Activated CD4-positive, alpha-beta T cell treated with anti-CD3 and anti-CD28 coated beads for 4 hours (primary cell): ENCODE measurements at places on chromosomes 6 and 20.

DNA sequence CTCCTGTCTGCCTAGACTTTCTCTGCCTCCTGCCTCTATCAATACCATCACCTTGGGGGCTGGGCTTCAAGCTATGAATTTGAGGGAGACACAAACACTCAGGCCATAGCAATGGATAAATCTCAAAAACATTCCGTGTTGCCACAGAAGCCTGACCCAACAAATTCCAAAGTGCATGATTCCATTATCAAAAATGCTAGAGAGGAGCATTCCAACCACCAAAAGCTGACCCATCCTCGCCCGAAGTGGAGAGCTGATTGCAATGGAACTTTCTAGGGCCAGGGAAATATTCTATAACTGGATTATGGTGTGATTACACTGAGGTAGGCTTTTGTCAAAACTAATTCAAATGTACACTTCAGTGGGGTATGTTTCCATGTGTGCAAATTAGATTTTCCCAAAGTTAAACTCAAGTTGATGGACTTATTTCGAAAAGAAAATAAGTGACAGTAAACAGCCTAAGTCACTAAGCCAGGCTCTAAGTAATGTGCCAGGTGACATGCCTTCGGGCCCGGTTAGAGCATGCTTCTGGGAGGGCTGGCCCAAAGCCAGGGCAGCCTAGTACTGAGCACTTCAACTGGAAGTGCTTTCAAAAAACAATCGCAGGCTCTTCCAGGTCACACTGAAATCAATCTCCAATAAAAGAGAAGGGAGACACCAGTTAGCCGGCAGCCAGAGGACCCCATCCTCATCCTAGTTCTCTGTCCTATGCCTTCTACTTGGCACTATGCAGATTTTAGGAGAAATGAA, 142.3 kb downstream of the TBXT start:
- no peak for DNase-seq

DNA sequence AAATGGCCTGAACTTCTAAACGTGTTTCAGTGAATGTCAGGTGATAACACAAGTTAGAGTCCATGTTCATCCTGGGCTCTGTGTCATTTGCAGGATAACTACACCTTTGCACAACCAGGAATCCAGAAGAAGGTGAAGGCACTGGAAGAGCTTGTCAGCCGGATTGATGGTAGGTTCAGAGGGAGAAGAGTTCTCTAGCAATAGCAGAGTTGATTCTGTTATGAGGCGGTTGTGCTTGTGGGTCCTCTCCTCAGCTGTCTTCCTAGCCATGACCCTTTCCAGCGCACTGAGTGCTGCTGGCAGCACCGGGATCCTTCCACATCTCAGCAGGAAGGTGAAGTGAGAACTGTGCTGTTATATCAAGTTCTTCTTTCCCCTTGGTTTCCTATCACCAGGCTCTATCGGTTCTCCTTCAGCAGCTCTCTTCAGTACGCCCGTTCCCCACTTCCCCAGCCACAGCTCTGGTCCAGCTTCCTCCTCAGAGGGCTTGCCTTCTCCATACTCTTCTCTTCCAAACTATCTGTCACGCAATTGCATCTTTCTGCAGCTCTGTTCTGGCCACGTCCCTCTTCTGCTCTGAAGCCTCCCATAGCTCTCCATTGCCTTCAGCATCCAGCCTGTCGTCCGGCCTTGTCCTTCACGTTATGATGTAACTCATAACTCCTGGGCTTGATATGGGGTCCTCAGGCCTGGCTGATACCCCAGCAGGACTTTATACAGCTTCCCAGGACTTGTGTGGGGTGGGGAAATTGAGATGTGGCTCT, 39.9 kb upstream of the RNF8 start:
- no peak for DNase-seq

DNA sequence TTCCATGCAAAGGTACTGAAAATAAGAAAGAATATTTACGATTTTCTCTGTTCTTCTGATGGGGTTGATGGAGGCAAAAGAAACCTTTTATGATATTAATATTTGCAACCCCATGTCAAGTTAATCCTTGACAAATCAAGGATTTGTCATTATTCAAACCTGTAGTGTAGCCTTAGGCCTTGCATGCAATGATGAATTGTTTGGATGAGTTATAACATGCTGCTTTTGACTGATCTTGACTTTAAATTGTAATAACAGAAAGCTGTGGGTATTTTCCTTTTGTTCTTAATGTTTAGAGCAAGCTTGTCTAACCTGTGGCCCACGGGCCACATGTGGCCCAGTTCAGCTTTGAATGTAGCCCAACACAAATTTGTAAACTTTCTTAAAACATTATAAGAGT, 13.0 kb upstream of the BAG2 start:
- DNase-seq = no peak

- DNase-seq = no peak
Measured at GRCh38 chr6:77456531-77457248, 6.6 kb downstream of the HTR1B start.

- no peak for DNase-seq
Measured at GRCh38 chr6:133430530-133430929, 189.4 kb downstream of the EYA4 start.

DNA sequence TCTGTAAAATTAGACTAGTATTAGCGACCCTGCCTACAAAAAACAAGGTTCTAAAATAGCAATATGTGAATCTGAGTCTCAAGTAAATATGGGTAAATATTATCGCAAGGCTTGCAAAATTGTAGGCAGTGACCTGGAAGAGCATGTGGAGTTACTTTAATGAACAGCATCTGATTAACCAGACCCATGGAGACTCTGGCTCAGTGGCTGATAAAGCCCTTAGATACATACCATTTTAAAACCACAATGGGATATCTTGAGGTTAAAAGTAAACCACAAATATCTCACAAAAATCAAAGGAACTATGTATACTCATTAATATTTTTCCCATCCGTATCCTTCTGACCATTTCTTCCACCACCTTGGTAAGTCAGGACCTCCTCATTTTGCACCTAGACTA, 187.0 kb downstream of the MTFR2 start:
- DNase-seq = no peak

- DNase-seq = no peak
Measured at GRCh38 chr6:13531956-13532355, 42.4 kb upstream of the SIRT5 start.

GRCh38 chr6:12353731-12354130, 63.6 kb downstream of the EDN1 start:
- DNase-seq = no peak

GRCh38 chr20:40255365-40255764, 433.7 kb downstream of the MAFB start:
- no peak for DNase-seq
